ENCODE measurements at places on chromosomes 1 and 21.

- DNase-seq = no peak
These were observed 153.5 kb downstream of the LRRC40 start for GRCh38 chr1:70051926-70052325.

- no peak for DNase-seq
These were observed 10.5 kb downstream of the MIIP start for GRCh38 chr1:12029720-12030339.

DNA sequence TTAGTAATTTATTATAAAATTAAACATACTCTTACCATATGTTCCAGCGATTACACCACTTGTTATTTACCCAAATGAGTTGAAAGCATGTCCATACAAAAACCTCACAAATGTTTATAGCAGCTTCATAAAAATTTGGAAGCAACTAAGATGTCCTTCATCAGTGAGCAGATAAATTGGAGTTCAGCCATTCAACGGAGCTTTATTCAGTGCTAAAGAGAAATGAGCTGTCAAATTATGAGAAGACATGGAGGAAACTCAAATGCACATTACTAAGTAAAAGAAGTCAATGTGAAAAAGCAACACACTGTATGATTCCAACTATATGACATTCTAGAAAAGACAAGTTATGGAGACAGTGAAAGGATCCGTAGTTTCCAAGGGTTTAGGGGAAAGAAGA is 606.7 kb upstream of the TMPRSS15 start:
- no peak for DNase-seq

GRCh38 chr1:234722270-234722704 is 112.3 kb upstream of the IRF2BP2 start:
- no peak for DNase-seq

GRCh38 chr1:193031431-193031830 is 27.7 kb downstream of the UCHL5 start:
- no peak for DNase-seq

- DNase-seq = no peak
These were observed 168.0 kb downstream of the GRIK3 start for GRCh38 chr1:36866169-36866814.

GRCh38 chr1:220511179-220511578 is 16.8 kb upstream of the MARK1 start:
- no peak for DNase-seq

DNA sequence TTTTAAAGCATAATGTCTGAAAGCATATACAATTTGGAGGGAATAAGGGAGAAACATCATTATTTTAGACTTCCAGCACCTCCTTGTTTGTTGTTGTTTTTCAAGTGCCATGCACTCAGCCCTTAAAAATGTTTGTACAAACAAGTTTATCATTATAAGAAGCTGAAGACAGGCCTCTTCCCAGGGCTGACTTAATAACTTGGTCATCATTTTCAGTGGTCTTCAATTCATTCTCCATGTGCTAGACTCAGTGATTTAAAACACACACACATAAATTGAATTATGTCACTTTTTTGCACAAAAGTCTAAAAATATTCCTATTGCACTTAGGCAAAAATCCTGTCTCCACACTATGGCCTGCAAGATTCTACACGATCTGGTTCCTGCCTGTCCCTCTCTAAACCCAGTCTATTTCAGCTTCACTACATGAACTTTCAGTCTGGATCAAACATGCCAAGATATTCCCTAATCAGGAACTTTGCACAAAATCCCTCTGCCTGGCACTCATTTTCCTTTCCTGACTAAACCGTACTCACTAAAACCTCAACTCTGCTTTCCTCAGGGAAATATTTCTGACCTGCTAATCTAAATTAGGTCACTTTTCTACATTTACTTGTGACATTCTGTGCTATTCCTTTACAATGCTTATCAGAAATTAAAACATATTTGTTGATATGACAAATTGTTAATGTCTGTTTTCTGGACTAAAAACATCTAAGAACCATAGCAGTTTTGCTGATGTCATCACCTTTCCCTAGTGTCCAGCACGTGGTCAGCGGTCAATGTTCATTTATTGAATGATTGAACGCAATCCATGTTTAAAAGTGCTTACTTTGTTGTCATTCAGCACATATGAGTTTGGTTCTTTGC is 14.8 kb upstream of the GBP5 start:
- no peak for DNase-seq

DNA sequence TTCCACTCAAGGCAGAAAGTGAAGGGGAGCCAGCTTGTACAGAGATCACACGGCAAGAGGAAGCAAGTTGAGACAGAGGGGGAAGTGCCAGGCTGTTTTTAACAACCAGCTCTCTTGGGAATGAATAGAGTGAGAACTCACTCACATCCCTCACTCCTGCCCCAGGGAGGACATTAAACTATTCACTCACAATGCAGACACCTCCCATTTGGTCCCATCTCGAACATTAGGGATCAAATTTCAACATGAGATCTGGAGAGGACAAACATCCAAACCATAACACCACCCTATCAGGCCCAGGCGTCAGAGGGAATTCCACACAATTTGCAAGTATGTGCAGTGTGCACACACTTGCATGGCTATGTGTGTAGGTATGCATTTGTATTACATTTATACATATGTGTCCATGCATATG is 62.7 kb downstream of the DMAP1 start:
- DNase-seq = no peak

DNA sequence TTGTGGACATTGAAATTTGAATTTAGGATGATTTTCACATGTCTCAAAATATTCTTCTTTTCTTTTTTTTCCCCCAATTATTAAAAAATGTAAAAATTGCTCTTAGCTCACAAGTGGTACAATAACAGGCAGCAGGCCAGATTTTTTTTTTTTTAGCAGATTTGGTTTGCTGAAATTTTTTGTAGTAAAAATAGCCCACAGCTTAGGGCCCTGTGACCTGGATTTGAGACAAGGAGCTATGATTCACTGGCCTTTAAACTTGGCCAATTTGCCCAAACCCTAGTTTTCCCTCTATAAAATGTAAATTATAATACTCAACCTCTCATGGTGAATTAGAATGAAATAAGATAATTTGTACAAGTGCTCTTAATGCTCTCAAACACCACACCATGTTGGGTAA is 253.8 kb downstream of the DYRK1A start:
- no peak for DNase-seq

Data from T-helper 1 cell (primary cell).